Anterior cingulate cortex (tissue), 58 donors: ENCODE measurements at places on chromosomes 16 and 17.

DNA sequence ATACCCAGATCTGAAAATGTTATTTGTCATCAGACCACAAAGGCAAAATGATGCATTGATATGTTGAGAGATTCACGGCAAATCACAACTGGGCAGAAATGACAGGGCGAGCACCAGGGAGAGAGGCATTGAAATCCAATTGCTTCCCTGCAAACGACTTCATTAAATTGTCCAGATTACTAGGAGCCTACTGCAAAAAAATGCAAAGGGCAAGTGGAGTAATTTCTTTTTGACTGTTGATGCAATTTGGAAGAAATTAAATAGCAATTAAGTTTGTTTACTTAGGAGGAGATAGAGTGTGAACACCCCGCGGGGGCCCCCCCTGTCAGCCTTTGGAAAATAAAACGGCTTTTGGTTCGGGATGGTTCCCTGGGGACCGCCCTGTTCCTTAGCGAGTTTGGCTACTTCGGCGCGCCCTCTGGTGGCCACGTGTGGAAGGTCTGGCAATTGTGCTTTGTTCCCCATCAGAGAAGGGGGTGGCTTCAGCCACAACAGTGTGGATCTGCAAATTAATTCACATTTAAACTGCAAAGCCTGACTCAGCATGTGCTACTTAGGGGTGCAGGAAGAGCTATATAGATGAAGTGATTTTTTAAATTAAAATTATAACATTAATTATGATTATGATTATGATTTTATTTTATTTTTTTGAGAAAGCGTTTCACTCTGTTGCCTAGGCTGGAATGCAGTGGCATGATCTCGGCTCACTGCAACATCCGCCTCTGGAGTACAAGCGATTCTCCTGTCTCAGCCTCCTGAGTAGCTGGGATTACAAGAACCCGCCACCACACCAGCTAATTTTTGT is 14.5 kb upstream of the TMC7 start:
- peak; percentile 74 for DNase-seq

GRCh38 chr16:76670125-76670857 is 393.1 kb downstream of the CNTNAP4 start:
- DNase-seq: no peak

DNA sequence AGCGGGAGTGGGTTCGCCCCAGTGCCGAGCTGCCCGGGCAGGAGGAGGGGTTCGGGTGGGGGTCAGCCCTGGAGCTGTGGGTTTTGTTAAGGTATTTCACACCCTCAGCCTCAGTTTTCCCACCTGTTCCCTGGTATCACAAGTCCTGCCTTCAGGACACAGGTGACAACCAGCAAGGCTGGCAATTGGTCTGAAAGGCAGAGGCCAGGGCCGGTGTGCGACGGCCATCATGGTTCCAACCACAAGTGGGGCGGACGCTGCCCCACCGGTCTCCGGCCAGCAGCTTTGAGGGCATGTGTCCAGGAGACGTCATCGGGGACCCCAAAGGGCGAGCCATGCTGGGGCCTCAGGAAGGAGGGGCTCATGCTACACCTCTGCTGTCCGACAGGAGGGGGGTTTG is 10.8 kb downstream of the ZNF469 start:
- no peak for DNase-seq

DNA sequence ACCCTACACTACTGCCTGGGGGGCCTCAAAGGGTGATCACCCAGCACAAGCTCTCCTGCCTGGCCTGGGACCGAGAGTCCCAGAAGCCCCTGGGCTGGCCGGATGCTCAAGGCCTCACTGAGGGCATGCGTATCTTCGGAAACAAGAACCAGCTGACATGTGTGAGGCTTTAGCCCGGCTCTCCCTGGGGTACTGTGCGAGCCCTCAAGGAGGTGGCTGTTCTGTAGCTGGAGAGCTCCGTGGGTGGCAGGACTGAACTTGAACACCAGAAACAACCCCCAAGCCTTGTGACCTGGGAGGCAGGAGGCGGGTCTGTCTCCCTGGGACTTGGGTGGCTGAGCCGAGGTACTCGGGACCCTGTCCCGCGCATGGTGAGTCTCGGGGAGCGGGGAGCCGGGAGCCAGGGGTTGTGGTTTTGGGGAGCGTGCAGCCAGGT is 7.0 kb downstream of the DPEP1 start:
- DNase-seq: no peak

DNA sequence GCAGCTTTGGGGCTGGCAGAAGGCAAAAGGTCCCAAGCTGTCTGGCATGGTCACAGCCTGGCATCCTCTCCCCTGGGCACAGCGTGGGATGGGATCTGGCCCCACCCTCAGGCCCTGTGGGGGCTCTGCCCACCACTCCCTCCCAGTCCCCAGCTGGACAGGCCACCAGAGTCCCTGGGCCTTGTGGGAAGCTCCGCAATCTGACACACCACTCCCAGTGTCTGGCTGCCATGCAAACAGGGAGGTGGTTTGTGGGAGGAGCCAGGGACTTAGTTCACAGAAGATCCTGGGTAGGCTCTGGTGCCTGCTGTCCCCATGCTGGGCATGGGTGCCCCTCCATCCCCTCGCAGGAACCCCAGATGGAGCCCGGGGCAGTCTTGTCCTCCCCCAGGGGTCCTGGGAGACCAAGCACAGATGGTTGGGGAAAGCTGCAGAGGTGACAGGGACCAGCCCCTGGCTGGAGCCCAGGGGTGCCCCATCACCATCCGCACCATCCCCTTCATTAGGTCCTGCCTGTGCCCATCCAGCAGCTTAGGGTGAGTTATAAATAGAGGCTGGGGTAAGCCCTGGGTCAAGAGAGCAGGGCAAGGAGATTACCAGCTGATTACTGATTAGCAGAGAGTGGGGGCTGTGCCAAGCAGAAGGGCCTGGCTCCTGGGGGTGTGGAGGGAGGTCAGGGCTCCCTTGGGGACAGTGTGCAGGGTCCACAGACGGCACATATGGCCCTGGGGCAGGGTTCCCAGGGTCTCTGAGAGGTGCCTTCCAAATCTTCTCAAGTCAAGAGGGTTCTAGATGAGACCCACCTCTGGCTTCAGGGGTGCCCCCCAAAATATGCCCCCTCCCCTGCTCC is 6.2 kb downstream of the FSCN2 start:
- no peak for DNase-seq

DNA sequence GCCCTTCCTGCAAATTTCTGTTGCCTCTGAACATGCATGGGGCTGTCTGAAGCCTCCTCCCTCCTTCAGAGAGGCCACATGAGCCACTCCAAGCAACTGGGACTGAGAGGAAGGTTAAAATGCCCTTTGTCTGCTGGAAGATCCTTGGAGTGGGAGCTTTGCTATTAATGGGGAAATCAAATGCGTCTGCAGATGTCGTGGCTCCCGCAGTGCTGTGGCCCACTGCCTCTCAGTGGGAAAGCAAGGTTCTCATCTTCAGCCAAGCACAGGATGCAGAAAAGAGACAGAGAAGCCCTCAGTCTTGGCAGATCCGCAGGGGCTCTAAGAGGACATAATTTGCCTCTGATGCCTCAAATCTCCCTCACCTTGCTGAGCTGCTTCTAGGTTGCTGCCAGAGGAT is 34.8 kb downstream of the PEMT start:
- DNase-seq: no peak

DNA sequence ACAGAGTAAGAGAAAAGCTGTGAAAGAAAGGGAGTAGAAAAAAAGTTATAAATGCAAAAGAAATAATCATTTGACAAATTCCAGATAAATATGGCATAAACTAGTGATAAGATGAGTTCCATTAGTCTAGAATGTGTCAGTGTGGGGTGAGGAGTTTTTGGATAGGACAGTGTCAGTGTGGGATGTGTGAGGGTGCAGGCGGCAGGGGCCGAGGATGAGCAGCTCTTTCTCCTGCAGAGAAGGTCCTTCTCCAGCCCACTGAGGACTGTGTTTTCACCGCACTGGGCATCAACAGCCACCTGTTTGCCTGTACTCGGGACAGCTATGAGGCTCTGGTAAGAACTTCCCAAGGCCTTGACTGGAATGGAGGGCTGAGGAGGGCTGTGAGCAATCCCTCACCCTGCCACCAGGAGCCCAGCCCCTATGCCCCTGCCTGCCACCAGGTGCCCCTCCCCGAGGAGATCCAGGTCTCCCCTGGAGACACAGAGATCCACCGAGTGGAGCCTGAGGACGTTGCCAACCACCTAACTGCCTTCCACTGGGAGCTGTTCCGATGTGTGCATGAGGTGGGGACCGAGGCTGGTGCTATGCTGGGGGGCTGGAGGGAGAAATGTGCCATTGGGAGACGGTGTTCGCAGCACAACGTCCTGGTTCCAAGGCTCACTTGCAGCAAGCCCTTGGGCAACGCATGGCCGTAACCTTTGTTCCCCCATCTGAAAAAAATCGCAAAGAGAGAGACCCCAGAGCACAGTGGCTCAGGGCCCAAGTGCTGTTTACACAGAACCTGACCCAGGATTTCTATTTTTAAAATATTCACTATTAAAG is 13.1 kb downstream of the RAPGEFL1 start:
- DNase-seq: no peak

- DNase-seq: no peak
Measured at GRCh38 chr16:87229230-87230188, 87.7 kb downstream of the C16orf95 start.

GRCh38 chr16:14289692-14290340 is 218.7 kb downstream of the MRTFB start:
- DNase-seq: no peak

- DNase-seq: peak; percentile 49
Measured at GRCh38 chr17:56593646-56594319, at the start of gene NOG. NOG (plus strand) TSS chr17:56593699; CDS start chr17:56594224, 525 bp downstream.

DNA sequence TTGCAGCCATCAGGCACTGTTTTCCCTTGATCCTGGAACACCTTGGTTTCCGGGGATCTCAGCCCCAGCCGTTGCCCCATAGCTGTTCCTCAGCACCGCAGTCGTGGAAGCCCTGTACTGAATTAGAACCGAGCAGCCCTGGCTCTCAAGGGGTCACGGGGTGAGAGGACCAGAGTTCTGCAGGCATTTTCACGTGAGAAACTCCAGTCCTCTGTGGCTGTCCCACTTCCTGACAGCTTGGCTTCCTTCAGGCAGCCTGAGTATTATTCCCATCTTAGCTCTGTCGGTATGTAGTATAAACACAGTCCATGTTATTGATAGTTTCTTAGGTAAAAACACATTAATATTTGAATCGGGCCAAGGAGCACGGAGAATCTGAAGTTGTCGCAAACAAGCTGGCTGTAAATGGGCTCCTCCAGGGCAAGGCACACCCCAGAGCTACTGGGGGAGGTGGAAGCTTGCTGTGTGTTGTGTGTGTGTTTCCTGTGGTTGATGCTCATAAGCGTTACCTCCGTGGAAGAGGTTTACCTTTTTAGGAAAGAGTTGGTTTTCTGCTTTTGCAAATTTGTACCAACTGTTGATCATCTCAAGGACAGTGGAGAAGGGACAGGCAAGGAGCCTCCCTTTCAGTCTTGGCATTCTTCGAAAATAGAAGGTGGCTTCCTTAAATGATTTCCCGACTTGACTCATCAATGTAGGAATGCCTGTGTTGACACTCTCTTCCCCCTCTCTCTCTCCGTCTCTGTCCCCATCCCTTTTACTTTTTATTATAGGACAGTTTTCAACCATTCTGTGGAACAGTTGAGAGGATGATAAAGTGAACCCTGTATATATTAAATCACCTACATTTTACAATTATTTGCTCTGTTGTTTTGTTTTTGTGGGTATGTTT is 208.9 kb upstream of the CHMP6 start:
- no peak for DNase-seq

- DNase-seq: no peak
Measured at GRCh38 chr17:39213852-39214251, 11.9 kb downstream of the STAC2 start.

GRCh38 chr17:17091856-17092756 is 49.8 kb downstream of the MPRIP start:
- DNase-seq: no peak

DNA sequence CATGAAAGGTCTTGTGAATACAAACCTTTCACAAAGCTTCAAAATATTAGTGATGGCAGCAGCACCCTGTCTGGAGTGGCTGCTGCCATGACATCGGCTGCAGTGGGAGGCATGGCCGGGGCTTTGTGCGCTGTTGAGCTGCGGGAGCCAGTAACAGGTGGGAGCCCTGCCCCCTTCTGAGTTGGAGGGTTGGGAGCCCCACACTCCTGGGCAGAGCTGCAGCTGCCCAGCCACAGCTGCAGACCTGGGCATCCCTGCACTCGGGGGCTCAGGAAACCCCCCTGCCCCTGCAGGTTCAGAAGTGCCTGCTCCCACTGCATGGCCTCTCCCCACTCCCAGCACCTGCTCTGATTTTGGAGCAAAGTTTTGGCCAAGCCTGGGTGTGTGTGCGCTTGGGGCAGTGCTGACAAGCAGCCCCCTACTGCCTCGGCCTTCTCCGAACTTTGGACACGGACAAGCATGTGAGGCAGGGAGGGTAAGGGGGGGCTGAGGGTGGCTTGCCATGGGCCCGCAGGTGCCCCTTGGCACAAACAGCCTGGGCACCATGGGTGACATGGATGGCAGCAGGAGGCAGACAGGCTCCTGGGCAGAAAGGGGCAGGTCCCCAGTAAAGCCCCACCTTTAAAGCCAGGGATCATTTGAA is 42.7 kb downstream of the IST1 start:
- DNase-seq: no peak

DNA sequence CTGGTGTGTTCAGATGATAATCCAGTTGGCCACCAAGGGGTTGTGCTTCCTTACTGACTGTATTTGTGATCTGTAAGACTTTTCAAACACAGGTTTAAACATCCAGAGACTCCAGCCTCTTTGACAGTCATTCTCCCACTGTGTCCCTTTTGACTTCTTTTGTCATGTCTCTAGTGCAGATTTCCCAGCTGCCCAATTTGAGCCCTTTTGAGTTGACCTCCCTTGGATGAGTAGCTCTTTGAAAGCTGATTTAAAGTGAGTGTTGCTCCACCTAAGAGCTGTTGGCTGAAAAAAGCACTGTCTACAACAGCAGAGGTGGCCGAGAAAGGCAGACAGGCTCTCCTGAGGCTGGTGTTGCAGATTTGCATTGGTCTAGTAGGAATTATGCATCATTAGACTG is 188.4 kb upstream of the TBX2 start:
- no peak for DNase-seq

GRCh38 chr17:7857713-7858521 is at the start of gene CYB5D1:
CYB5D1 (plus strand) TSS chr17:7858003; CDS start chr17:7858135, 132 bp downstream.
- DNase-seq: peak; percentile 80

- DNase-seq: no peak
Measured at GRCh38 chr17:48177816-48178215, 70.2 kb downstream of the SNX11 start.

DNA sequence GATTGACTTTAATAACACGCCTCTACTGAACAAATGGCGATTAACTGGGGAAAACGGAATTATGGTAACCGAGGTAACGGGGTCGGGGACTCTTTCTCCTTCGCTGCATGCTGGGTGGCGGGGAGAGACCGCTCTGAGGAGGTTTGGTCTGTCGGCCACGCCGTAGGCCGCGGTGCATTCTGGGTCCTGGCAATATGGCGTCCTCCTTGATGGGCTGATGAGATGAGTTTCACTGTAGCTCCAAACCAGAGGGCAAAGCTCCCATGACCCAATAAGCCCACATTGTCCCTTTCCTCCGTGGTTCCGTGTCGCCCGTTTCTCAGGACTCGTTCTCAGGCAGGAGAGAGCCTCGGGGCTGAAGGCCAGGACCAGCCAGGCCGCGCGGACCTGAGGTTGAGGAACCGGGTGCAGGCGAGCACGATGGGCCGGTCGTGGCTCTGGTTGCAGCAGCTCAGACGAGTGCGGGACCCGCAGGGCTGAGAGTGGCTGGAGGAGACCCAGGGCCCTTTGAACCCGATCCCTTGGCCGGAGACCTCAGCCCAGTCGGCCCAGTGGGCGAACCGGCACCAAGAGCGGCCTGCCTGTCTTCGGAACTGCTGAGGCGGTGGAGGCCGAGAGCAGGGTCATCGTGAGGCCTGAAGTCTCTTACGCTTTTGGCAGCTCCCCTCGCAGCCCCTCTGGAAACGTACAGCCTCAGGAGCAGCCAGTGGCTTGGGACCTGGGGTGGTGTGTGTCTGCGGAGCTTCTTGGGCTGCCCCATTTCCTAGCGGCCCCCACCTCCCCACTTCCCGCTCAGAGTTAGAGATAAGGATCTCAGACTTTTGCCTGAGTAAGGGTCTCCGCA is at the start of gene RPTOR:
Gene RPTOR (plus strand): TSS at position 184 of the 844 bp plus-strand sequence. CDS start 792 bp downstream, outside the sequence.
- DNase-seq: peak; percentile 82
